ENCODE measurements at places on chromosomes 7 and 10. TPM values are rescaled to one million over a fixed set of nuclear protein-coding genes. Genes with fewer than 3 reads are reported as not detected.

Gene BICC1
- 17.0 TPM for total RNA-seq

Gene KCNIP2
- total RNA-seq: 151 TPM

Gene PIK3CG
- 7.9 TPM for total RNA-seq

Gene GJD4
- total RNA-seq: not detected

Gene ZNF138
- 4.0 TPM for total RNA-seq

Gene GNAT3
- not detected for total RNA-seq

Gene TRIM56
- total RNA-seq: 48.2 TPM

Gene ERCC6
- total RNA-seq: 15.5 TPM

Gene PDZD7
- 0.55 TPM for total RNA-seq

Gene TMEM184A
- total RNA-seq: 0.16 TPM

Gene GIMAP1
- total RNA-seq: 4.4 TPM

Gene KNDC1
- total RNA-seq: 0.13 TPM

Gene ANKRD30A
- 3.5 TPM for total RNA-seq

Gene SEC24C
- 65.5 TPM for total RNA-seq

Gene PILRA
- total RNA-seq: 14.5 TPM

Gene DNAH11
- total RNA-seq: 0.26 TPM

Gene AGR2
- 0.29 TPM for total RNA-seq

Gene FGFBP3
- 1.1 TPM for total RNA-seq

Gene ELN
- total RNA-seq: 95.5 TPM

Gene STAG3
- 0.45 TPM for total RNA-seq

Gene CCDC3
- 122 TPM for total RNA-seq

Gene COPG2
- 25.9 TPM for total RNA-seq

Gene TMEM225B
- 0.55 TPM for total RNA-seq

Gene SHTN1
- 21.1 TPM for total RNA-seq

Gene SOSTDC1
- total RNA-seq: not detected

Gene HOXA7
- total RNA-seq: 7.5 TPM

Gene VAX1
- not detected for total RNA-seq

Gene AGBL3
- total RNA-seq: 2.6 TPM

Gene MMP21
- 0.29 TPM for total RNA-seq

Gene BCCIP
- total RNA-seq: 57.7 TPM

Gene FBXL13
- total RNA-seq: 0.55 TPM

Gene HOXA3
- 5.8 TPM for total RNA-seq

Gene ALKBH4
- 7.0 TPM for total RNA-seq

Gene CALY
- total RNA-seq: not detected

Gene HABP2
- not detected for total RNA-seq

Gene PHYH
- total RNA-seq: 44.1 TPM

Gene PRSS37
- total RNA-seq: not detected

Gene ELMO1
- 48.9 TPM for total RNA-seq

Gene EBF3
- total RNA-seq: 28.6 TPM

Gene HTR7
- total RNA-seq: 0.74 TPM

Gene MUC12
- 0.32 TPM for total RNA-seq

Gene FXYD4
- total RNA-seq: not detected

Gene SPRN
- not detected for total RNA-seq

Gene CHAT
- not detected for total RNA-seq

Gene CLCN1
- total RNA-seq: 0.22 TPM

Gene ITPRID1
- not detected for total RNA-seq

Gene RGS10
- 18.1 TPM for total RNA-seq

Gene TRA2A
- 55.6 TPM for total RNA-seq

Gene AKR1C4
- not detected for total RNA-seq

Gene CPA2
- 2.2 TPM for total RNA-seq
